ENCODE measurements at places on chromosomes 2 and 18.

DNA sequence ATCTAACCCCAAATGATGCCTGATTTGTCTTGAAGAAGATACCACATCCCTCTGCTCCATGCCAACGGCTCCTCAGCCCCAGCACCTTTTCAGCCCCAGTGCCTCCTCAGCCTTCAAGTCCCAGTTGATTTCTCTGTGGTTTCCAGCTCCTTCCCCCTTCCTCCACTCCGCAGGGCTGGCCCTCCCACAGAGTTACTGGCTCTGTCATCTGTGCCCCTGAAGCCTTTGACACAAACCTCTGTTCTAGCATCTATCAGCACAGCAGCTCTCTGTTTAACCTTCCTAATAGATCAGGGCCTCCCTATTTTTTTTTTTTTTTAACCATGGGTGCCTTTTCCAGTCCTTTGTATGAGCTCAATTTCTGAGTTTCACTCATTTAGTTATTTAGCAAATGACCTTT is 201.3 kb upstream of the CXCR4 start:
- DNase-seq = no peak

DNA sequence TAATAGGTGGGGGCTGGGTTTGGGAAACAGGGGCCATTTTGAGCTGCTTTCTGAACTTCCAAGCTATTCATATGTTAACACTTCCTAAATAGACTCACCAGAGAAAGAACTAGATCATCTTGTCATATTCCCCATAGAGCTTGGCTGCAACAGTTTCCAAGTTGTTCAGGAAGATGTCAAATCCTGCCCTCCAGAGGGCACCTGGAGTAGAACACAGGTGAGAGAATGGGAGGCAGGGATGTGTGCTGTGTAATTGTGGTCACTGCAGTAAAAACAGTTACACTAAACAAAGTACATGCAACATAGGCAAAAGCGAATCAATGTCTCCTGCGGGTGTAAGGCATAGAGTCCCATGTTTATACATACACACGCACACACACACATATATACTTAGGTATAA is 34.5 kb upstream of the LRRC30 start:
- DNase-seq = no peak

DNA sequence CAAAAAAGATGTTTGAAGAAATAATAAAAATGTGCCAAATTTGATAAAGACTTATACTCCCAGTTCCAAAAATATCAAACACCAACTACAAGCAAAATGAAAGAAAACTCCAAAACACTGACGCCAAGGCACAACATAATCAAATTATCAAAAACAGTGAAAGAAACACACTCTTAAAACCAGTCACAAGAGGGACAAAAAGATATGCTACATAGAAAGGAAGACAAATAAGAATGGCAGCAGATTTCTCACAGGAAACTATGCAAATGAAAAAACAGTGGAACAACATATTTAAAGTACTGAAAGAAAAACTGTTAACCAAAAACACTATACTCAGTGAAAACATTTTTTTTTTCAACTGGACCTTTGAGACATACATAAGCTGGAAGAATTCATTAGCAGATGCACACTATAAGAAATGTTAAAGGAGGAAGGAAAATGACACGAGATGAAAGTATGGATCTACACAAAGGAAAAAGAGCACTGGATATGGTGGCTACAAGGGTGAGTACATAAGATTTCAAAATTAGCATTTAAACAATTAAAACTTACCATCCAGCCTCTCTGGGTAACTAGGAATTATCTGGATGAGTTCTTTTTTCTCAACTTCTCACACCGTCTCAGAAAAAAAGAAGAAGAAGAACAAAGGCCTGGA is 94.0 kb upstream of the ACVR1C start:
- no peak for DNase-seq

DNA sequence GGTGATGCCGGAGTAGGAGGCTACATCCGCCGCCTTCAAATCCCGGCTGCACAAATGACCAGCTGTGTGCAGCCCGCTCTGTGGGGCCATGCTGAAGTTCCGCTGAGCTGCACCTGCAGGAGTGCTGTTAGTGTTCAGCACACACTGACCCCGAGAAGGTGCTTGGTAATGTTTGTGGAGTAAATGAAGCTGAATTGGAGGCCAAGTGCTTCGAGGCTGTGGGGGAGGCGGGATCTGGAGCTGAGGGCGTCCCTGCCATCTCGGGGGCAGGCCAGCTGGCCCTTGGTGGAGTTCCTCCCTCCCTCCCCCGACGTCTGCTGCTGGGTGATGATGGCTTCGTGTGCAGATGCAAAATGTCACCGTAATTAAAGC is 23.2 kb downstream of the KCNF1 start:
- DNase-seq = no peak

DNA sequence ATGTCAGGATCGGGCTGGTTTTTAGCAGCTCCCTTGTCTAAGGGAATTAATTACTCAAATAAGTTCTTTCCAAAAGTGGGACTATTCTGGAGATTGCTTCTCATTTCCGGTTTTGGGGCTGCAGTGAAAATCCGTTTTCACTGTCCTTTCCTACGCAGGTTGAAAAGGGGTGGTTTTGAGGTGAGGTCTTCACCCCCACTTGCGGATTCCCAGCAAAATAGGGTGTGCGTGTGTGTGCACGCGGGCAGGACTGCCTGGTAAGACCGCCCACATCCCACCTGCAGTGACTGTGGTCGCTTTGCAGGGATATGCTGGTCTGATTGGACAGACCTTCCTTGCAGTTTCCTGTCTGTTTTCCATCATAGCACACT is 472 bp upstream of the PLEKHM3 start:
- no peak for DNase-seq

GRCh38 chr2:207219676-207220501 is 54.1 kb upstream of the KLF7 start:
- no peak for DNase-seq

- no peak for DNase-seq
These were observed 6.8 kb upstream of the SNTG2 start for GRCh38 chr2:943821-944220.

DNA sequence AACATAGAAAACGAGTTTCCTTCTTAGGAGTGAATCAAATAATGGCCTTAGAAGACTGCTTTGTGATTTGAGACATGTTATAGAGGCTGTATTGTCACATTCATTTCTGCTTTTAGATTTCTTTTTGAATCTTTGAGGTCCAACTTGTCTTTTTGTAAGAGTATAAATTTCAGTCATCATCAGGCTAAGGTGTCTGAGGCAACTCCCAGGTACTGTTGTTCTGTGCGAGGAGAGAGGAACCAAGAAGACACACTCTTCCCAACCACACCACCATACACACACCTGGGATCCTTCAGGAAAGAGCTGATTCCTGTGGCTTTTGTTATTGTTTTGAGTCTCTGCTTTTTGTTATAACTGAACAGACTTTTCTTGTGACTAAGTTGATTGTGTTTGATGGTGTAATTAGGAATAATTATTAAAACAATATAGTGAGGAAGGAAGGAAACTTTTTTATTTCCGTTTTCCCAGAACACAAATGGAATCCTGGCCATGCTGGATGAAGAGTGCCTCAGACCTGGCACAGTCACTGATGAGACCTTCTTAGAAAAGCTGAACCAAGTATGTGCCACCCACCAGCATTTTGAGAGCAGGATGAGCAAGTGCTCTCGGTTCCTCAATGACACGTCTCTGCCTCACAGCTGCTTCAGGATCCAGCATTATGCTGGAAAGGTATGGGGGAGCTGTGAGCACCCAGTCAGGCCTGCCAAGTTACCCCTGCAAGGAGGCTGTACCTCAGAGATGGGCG is 140.4 kb downstream of the MYO1B start:
- DNase-seq = no peak

GRCh38 chr2:203122317-203122986 is 107.8 kb downstream of the NBEAL1 start:
- DNase-seq = no peak

- DNase-seq = no peak
These were observed 1118.8 kb upstream of the ZEB2 start for GRCh38 chr2:145638675-145639074.

DNA sequence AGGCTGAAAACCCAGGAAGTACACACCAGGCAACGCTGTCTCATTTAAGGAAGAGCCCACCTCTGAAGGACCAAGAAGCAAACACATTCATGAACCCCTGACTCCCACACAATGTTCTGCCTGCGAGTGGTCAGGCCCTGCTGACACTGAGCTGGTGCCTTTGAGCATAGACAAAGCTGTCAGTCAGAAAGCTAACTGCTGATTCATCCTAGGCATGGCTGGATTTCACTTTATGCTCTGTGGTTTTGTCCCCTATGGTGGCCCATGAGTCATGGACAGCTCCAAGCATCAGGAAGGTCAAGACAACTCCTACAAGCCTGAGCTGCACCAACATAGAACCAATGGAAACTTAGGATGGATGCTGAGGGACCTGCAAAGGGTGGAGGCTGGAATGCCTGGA is 78.9 kb downstream of the UXS1 start:
- DNase-seq = no peak

DNA sequence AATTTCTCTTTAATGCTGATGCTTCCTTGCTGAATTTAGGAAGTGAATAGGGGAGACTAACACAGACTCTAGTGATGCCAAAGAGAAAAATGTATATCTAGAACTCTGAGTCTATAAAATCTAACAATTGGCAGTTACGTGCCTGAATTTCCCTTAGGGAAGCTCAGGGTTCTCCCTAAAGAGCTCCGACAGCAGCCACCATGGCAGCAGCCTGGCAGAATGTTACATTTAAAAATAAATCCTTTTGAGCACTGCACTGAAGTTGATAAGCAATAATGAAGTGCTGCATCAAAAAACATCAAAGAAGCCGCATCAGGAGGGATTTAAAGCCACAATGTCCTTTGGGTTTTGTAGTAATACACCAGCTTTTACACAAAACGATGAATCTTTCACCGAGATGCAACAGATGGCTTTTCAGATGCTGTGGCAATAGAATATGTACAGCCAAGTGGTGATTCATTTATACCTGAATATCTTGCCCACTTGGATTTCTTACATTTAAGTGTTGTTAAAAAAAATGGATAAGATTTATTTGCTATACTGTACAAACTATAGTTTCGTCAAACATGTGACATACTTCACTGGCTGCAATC is 291.2 kb upstream of the SESTD1 start:
- no peak for DNase-seq

DNA sequence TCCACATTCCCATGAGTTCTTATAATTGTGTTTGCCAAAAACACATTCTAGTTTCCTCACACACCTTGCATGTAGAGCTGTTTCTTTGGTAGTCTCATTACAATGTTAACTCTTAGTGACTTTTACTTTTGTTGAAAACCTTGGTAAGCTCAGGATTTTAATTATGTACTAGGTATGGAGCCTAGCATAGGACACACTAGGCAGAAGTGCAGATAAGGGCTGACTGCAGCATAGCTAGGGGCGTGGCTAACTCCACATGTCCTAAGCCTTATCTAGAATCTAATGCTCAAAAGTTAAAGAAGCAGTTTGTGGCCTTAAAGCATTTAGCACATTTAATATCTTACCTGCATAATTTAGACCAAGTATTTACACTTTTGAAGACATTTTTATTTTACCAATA is 153.7 kb upstream of the FBXO11 start:
- DNase-seq = no peak
